ENCODE measurements at places on chromosomes 1 and 21.

DNA sequence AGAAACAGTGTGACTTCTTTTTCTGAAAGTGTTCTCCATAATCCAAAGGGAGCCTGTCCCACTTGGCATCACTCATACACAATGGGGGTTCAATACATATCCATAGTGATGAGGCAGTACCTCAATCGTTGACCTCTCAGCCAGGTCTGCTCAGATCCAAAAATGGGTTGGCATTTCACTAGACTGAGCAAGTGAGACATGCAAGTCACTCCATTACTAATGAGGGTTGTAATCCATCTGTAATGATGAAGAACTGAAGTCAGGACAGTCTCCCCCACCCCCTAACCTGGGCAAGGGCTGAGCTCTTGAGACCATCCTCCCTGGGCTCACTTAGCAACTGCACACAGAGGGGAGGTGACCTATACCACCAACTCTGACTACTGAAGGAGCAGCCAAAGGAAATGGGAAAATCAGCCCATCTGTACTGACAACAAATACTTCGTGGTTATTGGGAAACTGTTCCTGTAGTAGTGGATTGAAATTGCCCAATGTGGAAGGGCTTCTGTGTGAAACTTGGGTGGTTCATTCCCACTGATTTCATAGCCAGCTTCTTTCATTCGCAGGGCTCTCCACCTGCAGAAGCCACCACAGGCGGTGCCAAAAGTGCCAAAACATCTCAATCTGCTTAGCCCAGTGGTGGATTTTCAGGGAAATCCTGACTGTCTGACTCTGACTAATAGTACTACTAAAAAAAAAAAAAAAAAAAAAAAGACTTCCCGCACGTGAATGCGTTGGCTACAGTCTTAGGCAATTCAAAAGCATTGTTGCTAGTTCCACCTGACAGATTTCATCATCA lies 5.0 kb downstream of the NGF start:
- H3K27ac ChIP-seq, result no peak overlapping the region
- H3K4me1 ChIP-seq, result peaks cover 12% of the 10 kb centered on the region
- DNase-seq, result peak; percentile 38

DNA sequence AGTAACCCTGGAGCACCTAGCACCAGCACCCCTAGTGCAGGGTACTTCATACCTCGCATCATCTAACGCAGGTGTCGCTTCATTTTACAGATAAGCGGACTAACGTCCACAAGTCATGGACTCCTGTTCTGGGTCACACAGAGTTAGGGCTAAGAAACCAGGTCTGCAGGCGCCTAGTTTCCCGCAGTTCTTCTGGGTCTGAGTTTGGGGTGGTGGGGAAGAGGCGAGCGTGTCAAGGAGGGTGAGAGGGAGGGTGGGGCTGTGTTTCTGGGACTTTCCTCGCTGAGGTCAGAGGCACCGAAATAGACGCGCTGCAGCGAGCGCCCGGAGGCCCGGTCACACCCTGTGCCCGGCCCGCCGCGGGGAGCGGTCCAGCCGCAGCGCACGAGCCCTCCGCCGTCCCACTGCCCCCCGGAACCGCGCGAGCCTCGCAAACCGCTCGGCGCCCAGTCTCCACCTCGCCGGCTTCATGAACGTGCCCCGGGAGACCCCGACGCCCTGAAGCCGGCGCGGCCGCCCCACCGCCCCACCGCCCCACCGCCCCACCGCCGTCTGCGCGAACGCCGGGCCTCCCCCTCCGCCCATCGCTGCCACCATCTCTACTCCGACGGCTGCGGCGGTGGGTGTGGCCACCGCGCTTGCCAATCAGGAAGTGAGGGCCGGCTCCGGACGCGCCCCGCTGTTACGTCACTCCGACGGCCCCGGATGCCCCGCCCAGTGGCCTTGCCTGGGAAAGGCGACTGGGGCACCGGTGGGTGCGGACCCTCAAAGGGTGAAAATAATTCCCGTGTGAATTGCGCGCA lies 12.3 kb downstream of the IFI6 start:
- peak; percentile 96 for DNase-seq
- no peaks in the 10 kb centered on the region for H3K36me3 ChIP-seq
- peaks cover 8% of the 10 kb centered on the region for H3K27me3 ChIP-seq
- H3K4me1 ChIP-seq, result peaks cover 28% of the 10 kb centered on the region

DNA sequence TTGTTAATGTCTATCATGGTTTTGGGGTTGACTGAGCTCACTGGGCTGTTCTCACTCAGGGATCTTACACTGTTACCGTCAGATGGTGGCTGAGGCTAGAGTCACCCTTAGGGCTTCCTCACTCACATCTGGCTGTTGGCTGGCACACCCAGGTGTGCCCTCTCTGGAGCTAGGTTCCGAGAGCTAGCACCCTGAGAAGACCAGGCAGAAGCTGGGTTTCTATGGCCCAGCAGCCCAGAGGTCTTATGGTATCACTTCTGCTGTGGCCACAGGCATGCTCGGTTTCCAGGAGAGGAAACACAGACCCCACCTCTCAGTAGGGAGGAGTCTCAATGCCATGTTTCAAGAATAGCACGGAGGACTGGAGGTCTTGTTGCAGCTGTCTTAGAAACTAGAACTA lies 20.7 kb upstream of the KIF1B start:
- H3K27ac ChIP-seq, result no peak overlapping the region
- DNase-seq, result no peak
- H3K27me3 ChIP-seq, result no peaks in the 10 kb centered on the region
- no peak overlapping the region for H3K4me3 ChIP-seq
- H3K36me3 ChIP-seq, result no peaks in the 10 kb centered on the region

DNA sequence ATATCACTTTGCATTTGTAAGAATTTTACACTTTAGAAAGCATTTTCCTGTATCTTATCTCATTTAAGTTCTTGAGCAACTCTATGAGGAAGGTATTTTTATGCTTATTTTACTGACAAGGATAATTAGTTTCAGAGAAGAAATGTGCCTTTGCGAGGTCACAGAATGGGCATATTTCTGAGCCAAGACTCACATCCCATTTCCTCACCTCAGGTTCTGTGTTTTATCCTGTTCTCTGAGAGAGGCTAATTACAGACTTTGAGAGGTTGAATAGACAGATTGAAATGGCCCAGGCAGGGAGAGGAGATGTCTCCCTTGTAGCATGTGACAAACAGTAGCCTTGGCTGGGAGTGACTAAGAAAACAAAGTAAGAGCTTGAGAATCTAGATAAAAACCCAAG lies 39.1 kb upstream of the ZC3H11B start:
- H3K27ac ChIP-seq, result no peak overlapping the region
- no peaks in the 10 kb centered on the region for H3K4me1 ChIP-seq
- H3K4me3 ChIP-seq, result no peak overlapping the region
- no peak for DNase-seq

DNA sequence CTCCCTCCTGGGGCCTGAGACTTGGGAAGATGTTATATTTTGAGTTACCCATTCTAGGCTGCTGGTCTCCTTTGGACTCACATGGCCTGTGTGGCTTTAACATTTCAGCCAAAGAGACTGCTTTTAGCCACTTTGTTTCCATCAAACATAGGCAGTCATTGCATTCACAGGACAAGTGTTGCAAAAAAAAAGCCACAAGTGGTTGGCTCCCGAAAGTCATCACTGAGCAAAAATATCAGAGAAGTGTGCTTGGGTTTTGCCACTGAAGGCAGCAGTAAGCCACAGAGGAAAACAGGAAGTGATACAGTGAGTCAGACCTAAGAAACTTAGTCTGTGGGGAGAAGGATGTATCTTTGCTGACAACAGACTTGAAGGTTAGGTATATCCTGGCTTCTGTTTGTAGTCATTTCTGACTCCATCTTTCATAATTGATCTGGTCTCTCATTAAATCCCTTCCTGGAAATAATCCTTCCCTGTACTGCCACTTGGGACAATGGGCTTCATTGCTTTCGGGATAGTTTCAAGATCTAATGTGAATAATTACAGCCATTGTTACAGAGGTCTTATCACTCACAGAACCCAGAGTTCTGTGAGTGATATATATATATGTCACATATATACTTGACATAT lies 80.9 kb downstream of the COLGALT2 start:
- H3K27ac ChIP-seq, result no peak overlapping the region
- H3K36me3 ChIP-seq, result no peaks in the 10 kb centered on the region
- H3K27me3 ChIP-seq, result no peaks in the 10 kb centered on the region
- H3K4me3 ChIP-seq, result no peak overlapping the region
- DNase-seq, result no peak
- H3K4me1 ChIP-seq, result no peaks in the 10 kb centered on the region

DNA sequence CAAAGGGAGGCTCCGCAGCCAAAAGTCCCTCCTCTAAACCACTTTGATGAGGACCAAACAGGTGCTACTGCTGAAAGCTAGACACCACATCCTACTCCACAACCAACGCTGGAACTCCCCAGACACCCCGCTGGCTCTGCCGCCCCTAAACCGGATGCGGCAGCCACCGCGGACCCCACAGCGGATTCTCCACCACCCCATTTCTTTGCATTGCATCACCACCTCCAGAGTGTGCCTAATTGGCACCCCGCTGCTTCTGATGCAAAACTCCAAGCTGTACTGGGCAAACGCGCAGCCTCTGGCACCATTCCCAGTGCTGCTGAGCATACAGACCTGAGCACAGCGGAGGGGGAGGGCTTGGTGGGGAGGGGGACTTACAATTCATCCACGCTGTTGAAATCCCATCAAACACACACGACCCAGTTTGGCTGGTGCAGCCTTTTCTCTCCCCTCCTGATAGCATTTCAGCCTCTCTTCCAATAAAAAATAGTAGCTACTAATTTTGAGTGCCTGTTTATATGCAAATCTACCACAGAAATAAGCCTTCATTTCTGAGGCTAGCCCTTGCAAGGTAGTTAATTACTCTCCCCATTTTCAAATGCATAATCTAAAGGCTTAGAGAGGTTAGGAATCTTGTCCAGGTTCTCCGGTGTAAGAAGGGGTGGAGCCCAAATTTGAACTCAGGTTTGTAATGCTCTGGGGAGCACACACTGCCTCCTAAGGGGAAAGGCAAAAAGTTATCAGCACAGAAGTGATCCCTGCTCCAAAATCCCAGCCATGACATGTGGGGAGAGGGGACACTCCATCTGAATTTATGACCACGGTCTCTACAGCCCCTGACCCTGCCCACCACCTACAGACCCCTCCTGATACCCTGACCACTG lies 12.2 kb upstream of the RGS16 start:
- H3K36me3 ChIP-seq, result no peaks in the 10 kb centered on the region
- DNase-seq, result peak; percentile 87
- H3K4me3 ChIP-seq, result peak overlapping the region; percentile 70
- H3K27ac ChIP-seq, result peak overlapping the region; percentile 73

DNA sequence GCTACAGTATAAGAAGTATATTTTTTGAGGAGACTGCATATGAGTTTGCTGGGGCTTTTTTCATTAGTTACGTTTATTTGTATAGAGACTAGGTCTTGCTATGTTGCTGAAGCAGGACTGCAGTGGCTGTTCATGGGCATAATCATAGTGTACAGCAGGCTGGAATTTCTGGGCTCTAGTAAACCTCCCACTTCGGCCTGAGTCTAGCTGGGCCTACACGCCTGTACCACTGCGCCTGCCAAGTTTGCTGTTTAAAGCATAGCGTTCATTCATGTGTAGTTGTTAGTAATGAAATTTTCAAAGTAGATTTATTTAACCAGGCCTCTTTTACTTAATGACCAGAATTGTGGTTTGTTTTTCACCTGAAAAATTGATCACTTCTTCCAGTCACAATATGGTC lies 33.8 kb downstream of the HS2ST1 start:
- no peak for DNase-seq
- no peaks in the 10 kb centered on the region for H3K27me3 ChIP-seq
- no peak overlapping the region for H3K27ac ChIP-seq
- H3K4me1 ChIP-seq, result peaks cover 15% of the 10 kb centered on the region
- no peak overlapping the region for H3K4me3 ChIP-seq
